ENCODE measurements at places on chromosomes 7 and 10.
A peak's percentile ranks its signal among the peaks of the same experiment; 100 is the strongest.

DNA sequence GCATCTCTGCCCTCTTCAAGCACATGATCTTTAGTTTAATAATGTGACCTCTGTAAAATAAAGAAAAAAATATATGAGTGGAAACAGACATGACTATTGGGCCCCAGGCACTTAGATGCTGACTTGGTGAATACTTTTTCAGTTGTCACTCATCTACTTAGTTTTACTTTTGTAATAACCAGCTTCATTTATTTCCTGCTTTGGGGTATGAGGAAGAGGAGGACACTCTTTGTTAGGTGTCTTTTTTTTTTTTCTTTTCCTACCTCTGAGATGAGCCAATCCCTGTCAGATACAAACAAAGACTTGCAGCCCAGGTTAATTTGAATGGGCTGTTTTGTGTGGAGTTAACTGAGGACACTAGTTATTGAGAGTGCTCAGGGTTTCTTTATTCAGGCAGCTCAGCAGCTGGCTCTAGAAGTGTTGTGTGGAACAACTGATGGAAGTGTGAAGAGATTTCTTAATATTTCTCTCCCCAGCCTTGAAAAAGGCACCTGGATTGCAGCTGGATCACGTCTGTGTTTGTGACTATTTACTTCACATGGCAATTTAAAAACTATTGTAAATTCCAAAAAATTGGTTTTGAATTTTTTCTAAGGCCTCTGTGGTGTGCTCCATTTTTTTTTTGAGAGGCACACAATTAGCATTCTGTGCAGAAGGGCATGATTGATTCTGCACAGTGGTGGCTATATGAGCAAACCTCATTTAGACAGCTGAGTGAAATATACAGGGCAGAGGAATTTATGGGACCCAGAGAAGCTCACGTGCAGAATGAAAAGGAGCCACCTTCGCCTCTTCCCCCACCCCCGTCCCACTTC is 333.8 kb downstream of the LRMDA start:
- no peak for DNase-seq

DNA sequence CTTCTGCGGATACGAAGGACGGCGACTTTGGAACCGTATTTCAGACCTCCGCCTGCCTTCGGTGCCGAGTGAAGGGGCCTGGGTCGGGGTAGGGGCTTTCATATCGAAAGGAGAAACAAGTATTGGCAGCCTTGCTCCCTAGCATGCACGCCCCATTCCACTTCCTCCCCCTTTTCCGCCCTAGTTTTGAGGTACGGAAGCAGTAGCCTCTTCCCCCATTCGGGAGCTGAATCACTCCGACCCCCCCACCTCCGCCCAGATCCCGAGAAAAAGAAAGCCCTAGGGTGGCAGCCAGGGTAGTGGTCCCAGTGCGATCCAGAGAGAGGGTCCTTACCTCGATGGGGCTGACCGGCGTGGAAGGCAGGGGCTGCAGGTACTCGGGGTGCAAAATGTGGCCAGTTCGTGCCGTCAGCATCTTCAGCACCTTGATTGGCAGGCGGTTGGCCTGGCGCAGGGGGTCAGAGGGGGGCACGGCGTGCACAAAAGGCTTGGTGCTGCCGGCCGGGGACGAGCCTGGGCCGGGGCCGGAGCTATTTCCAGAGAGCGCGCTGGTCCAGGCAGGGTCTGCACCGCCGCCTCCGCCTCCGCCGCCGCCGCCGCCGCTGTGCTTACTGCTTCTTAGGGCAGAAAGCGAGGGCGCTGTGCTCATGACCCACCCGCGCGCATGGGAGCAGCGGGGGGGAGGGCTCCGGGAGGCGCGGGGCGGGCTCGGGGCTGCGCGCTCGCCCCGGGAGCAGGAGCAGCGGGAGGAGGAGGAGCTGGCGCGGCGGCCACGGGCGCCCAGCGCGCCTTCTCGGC is 594 bp downstream of the ZNF503 start:
- no peak for DNase-seq

DNA sequence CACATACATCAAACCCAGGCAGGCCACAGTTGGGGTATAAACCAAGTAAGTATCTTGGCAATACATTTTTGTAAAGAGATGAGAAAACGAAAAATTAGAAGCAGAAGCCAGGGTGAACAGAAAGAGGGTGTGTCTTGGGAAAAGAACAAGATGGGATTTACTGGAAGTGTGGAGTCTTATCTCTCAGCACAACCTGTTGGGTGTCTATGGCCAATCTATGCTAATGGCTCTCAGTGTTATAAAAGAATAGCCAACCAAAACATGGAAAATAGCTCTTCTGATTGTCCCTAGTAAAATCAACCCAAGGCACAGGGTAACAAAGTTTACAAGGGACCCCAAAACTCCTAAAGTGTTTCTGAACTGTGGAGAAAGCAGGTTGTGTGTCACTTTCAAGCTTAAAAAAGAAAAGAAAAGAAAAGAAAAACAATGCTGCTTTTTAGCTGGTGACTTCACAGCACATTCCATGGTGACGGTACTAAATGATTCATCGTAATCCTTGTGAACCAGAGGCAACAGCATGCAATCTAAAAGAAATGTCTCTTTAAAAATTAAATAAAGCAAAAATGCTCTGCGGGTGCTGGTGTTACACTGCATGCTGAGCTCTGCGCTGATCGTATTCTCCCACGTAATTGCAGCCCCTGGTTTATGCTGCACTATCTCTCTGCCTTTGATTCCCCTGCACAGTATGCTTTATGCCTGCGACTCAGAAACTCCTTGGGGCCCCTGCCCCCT is 100.8 kb downstream of the C10orf90 start:
- no peak for DNase-seq

- DNase-seq: no peak
Measured at GRCh38 chr7:124915242-124915641, 14.4 kb downstream of the POT1 start.

GRCh38 chr10:46019569-46020343 is 10.7 kb downstream of the NCOA4 start:
- DNase-seq: no peak

DNA sequence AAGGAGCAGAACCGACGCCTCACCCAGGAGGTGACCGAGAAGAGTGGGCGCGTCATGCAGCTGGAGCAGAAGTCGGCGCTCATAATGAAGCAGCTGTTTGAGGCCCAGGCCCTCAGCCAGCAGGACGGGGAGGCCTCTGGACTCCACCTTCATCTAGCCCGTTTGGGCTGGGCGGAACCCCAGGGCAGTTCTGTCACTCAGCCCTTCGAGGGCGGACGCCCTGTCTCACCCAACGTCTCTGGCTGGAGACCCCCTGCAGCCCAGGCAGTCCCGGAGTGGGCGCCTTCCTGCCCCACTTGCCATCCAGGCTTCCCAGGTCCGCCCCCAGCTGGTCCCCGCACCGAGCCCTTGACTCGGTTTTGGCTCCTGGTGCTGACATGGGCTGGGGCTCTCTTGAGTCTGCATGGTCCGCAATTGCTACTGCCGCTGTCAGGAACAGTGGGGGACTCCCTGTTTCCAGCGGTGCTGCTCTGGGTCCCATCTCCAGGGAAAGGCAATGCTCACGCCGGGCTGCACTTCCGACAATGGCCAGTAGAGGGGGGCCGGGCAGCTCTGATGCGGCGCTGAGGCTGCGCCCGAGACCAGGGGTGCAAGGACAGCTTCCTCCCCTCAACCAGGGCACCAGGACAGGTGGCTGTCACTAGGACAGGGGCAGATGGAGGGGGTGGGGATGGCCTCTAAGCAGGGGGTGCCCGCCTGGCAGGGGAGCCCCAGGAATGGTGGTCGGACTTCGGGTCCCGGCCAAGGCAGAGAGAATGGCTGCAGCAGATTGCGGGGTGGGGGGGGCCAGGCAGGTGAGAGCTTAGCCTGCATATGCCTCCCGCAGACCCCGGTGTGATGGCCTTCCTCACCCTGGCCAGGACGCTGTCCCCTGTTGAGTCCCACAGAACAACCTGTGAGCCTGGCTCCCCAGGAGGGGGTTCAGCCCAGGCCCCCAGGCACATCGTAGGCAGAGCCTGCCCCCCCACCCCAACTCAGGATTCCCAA is 71.2 kb upstream of the KCTD7 start:
- peak; percentile 63 for DNase-seq

- no peak for DNase-seq
Measured at GRCh38 chr10:110858297-110858934, 13.3 kb upstream of the PDCD4 start.

DNA sequence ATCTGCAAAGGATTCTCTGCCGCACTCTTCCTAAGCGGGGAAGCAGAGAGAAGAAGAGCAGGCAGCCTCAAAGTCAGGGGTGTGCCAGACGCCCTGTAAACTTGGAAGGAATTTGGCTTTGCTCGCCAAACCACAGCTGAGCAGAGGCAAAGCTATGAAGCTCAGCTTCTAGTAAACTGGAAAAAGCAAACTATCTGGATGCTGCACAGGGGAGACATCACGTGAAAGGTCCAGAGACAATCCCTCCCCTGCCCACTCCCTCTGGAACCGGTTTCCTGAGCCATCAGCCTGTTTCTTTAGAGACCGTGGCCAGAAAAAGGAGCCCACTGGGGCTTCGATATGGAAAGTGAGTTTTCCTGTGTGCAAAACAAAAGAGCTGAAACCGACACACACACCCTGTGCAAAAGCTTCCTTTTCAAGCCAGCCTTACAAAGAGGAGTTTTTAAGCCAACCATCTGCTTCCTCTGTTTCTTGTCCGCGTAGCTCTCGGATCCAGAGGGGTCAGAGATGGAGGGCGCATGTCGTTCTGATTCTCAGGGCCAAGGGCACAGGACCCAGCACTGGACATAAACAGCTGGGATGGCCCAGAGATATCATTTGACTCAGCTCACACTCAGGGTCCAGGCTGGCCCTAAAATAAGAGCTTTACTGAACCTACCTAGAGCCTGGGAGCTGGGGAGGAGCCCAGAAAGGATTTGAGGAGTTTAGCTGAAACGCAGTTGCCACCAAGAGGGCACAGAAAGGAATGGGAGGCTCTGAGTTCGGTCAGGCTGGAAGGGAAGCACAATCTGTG is 58.2 kb upstream of the DNAAF5 start:
- no peak for DNase-seq

GRCh38 chr7:39709768-39710311 is 86.5 kb downstream of the RALA start:
- no peak for DNase-seq

- DNase-seq: peak; percentile 55
Measured at GRCh38 chr7:38369816-38370493, 96.5 kb upstream of the TARP start.

- DNase-seq: no peak
Measured at GRCh38 chr10:23120001-23120934, 24.9 kb downstream of the MSRB2 start.

GRCh38 chr10:43962346-43963191 is 313.9 kb upstream of the ZNF32 start:
- DNase-seq: no peak

Measured in stimulated activated CD8-positive, alpha-beta memory T cell treated with anti-CD3 and anti-CD28 coated beads, Interleukin-15, amount 100 ng/mL, for 24 hours (primary cell).